ENCODE measurements at places on chromosomes 7 and 10. TPM values are rescaled to one million over a fixed set of nuclear protein-coding genes. Genes with fewer than 3 reads are reported as not detected.

GRCh38 chr10:132005147-132005546 lies 23.4 kb upstream of the BNIP3 start:
- H3K36me3 ChIP-seq: no peaks in the 10 kb centered on the region
- no peaks in the 10 kb centered on the region for H3K27me3 ChIP-seq
- H3K4me1 ChIP-seq: peaks cover 8% of the 10 kb centered on the region
- H3K4me3 ChIP-seq: no peak overlapping the region

DNA sequence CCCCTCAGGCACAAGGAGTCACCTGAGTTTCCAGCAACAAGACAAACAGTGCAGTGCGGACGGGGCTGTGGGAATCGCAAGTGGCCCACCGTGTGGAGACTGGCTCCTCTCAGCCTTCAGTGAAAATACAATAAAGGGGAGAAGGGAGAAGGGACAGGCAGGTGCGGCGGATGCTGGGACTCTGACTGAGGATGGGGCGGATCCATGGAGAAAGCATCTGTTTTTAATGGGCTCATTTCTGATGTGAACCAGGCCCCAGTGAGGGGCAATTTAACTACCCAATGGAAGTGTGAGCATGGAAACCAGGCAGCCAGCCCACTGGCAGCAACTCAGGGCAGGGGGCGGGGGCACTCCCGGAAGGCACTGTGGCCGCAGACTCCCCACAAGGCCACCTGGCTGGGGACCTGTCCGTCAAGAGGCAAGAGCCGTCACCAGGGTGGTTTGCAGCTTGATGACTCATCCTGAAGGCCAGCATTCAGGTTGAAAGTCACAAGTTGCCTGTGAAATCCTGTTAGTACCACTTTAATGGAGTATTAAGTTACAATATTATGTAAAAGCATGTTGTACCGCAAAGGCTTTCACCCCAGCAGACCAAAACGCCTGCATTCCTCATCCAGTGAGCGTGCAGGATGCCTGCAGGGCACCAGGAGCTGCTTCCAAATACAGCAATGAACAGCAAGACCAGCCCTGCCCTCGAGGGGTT lies 476.4 kb downstream of the PTPRN2 start:
- H3K36me3 ChIP-seq: no peaks in the 10 kb centered on the region
- no peaks in the 10 kb centered on the region for H3K27me3 ChIP-seq
- H3K4me3 ChIP-seq: no peak overlapping the region
- H3K27ac ChIP-seq: no peak overlapping the region
- no peaks in the 10 kb centered on the region for H3K4me1 ChIP-seq

DNA sequence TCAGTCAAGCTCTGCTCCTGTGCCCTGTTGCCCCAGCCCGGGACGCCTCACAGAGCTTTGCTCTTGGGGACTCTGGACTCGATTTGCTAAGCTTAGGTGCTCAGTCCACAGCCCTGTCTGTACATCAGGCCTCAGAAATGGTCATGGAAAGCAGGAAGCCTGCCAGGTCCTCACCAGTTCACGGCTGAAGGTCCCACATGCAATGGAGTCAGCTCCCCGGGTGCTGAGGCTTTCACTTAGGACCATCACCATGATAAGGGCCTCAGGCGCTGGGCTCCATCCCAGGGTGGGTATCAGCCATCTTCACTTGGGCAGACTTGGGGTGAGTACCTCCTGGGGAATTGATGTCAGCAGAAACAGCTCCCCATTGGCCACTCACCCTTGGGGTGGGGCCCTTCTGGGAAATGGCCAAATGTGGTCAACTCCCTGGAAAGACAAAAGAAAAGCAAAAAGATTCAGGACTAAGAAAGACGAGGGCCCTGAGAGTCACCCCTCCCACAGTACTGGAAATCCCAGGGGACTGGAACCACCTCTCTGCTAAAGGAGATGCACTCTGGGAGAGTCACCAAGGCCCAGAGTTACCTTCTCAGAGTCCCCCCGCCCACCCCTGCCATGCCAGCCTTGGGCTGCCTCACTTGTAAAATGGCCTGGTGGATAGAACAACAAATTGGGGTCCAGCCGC lies 37.6 kb downstream of the FAM53B start:
- no peak for DNase-seq
- H3K4me3 ChIP-seq: no peak overlapping the region
- H3K27ac ChIP-seq: no peak overlapping the region
- no peaks in the 10 kb centered on the region for H3K27me3 ChIP-seq

DNA sequence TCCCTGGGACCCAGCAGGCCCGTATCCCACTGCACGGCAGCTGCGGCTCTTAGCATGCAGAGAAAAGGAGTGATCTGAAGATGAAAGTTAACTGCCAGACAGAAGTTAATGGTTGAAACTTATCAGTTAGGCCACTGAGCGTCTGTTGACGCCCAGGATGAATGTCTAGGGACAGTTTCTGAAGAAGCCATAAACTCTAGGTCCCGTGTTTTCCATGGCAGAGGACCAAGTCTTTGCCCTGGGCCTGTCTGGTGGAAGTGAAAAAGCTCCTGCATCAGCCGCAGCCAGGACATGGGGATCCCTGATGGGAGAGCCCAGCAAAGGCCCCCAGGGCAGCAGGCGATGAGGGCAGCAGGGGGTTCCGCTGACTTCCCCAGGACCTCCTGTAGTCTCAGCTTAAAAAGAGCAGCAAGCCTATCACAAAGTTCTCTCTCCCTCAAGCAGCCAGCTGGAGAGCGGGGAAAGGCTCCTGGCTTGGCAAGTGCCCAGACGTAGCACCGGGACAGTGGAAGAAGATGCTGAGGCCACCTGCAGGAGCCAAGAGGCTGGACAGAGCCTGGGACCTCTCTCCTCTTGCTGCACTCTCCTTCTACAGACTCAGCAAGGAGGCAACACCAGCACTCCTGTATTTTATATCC lies 79.6 kb downstream of the TNS3 start:
- H3K27me3 ChIP-seq: no peaks in the 10 kb centered on the region
- peaks cover 13% of the 10 kb centered on the region for H3K36me3 ChIP-seq
- H3K4me3 ChIP-seq: no peak overlapping the region
- peak overlapping the region; percentile 97 for H3K27ac ChIP-seq
- DNase-seq: no peak

DNA sequence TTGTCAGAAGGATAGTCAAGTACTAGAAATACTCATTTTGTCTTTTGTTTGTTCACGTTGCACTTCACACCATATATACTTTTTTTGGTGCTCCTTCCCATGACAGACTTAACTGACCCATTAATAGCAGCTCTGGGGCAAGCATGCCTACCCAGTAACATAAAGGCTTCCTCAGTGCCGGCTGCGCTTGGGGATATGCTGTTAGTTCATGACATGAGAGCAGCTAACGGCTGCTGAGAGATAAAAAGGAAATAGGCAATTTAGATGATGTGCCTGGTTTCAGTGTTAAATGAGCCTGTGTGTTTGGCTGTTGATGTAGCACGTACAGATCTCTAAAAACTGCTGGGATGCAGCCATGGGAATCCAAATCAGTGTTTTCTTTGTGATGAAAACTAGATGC lies 86.4 kb downstream of the TAX1BP1 start:
- H3K36me3 ChIP-seq: peaks cover 5% of the 10 kb centered on the region
- no peaks in the 10 kb centered on the region for H3K4me1 ChIP-seq
- no peak overlapping the region for H3K4me3 ChIP-seq
- no peak for DNase-seq

DNA sequence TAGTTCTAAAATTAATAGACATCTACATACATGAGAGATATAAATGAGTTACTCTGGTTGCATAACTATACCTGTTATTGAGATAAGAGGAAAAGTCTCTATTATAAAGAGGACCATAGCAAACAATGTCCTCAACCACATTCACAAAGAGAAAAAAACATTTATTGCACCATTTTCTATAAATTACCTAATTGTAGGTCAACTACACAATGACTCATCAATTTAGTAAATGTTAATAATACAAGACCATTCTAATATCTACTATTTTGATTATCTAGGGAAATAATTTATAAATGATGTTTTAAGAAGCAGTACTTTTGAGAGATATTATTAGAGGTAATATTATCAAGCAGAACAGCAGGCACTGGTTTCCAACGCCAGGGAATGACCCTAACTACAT lies 246.1 kb downstream of the AGMO start:
- H3K27ac ChIP-seq: no peak overlapping the region
- DNase-seq: no peak
- no peaks in the 10 kb centered on the region for H3K27me3 ChIP-seq
- H3K36me3 ChIP-seq: no peaks in the 10 kb centered on the region
- H3K4me1 ChIP-seq: 0 out of 2 replicates have a peak, but pooled peaks cover 2% of the 10 kb centered on the region
- no peak overlapping the region for H3K4me3 ChIP-seq

DNA sequence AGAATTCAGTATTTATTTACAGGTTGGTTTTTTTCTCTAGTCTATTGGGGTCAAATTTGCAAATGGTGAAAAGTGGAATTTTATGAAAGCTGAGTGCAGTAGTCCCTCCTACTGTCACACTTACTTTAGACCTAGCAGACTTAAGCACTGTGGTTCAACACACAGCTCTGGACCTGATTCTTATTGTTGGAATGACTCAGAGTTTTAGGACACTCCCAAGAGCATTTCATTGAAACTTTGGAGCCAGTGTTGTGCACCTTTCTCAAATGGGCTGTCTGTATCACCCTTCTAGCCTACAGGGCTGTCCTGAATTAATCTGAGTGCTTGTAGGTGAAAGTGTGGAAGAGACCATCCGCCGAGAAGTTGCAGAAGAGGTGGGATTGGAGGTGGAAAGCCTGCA lies 16.1 kb downstream of the NUDT13 start:
- no peaks in the 10 kb centered on the region for H3K27me3 ChIP-seq
- no peak overlapping the region for H3K27ac ChIP-seq
- peaks cover 14% of the 10 kb centered on the region for H3K36me3 ChIP-seq
- DNase-seq: no peak

- no peaks in the 10 kb centered on the region for H3K4me1 ChIP-seq
- H3K36me3 ChIP-seq: no peaks in the 10 kb centered on the region
- no peak for DNase-seq
- H3K27me3 ChIP-seq: no peaks in the 10 kb centered on the region
- H3K27ac ChIP-seq: no peak overlapping the region
These were observed 15.6 kb downstream of the ELN start for GRCh38 chr7:74043523-74043951.

Gene HTR5A
- not detected for total RNA-seq

DNA sequence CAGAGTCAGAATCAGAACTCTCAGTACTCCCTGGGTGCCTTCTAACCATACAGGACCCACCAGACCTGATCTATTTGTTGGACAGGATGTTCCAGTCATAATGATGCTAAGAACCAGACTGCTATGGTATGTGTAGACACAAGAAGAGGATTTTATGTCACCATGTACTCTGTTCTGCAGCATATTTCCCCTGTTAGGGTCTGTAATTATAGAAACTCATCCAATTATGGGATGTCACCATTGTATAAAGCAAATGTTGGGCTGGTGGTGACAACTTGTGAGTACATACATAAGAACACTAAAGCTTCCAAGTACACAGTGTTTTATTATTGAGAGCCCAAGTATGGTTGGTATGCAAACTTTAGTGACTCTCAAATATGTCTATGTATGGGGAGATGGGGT lies 67.1 kb upstream of the AGBL3 start:
- H3K4me3 ChIP-seq: no peak overlapping the region
- DNase-seq: no peak
- H3K27me3 ChIP-seq: no peaks in the 10 kb centered on the region
- H3K27ac ChIP-seq: no peak overlapping the region
- H3K36me3 ChIP-seq: no peaks in the 10 kb centered on the region

- no peak overlapping the region for H3K4me3 ChIP-seq
- H3K36me3 ChIP-seq: no peaks in the 10 kb centered on the region
- no peak for DNase-seq
These were observed 6.6 kb upstream of the SERPINE1 start for GRCh38 chr7:101120315-101120714.

Measured in Karpas-422 (cell line).